Stimulated activated CD8-positive, alpha-beta memory T cell treated with anti-CD3 and anti-CD28 coated beads, Interleukin-15, amount 100 ng/mL, for 24 hours (primary cell): ENCODE measurements at places on chromosomes 1 and 21.

- no peak for DNase-seq
Measured at GRCh38 chr1:222047366-222047765, 305.5 kb upstream of the DUSP10 start.

- DNase-seq = no peak
Measured at GRCh38 chr1:178953538-178954324, 72.0 kb upstream of the FAM20B start.

GRCh38 chr1:51567653-51568052, 48.6 kb upstream of the EPS15 start:
- no peak for DNase-seq

DNA sequence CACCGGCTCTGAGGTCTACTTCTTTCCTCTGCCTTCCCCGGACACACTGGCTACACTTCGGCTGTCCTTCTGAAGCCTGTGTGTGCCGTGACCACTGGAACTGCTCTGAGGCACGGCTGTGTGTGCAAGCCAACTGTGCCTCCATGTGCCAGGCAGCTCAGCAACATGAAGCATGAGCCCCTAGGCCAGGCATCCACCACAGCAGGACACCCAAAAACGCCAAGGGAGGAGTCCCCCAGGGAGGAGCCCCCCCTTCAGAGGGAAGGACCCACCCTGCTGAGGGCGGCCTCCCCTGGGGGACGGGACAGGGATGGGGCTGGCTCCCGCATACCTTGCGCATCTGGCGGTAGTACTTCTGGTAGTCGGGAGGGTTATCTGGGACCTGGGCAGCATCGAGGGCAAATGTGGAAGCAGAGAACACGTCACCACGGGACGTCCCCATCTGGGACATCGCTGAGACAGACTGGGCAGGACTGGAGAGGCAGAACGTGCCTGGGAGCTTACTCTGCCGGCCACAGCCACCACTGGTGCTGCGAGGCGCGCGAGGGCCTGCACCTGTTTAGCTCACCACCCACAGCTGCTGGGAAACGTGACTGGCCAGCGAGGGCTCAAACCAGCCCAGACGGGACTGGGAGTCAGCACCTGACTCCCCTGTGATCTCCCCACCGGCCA, 20.5 kb downstream of the LSS start:
- no peak for DNase-seq

DNA sequence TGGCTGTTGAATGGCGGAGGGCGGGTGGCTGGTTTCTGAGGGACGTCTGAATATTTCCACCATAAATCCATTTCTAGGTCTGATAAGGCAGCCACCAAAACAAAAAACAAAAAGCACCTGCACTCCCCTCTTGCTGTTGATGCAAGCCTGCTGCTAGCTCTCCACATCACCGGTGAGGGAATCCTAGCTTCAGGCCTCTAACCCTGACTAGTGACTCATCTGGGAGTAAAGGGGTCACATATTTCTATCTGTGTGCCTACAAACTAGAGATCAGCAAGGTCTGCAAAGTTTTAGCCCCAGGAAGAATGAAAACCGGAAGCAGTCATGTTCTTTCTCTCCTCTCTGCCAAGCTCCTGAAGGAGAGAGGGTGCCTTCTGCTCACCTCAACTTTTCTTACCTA, 10.3 kb upstream of the ERMAP start:
- no peak for DNase-seq

DNA sequence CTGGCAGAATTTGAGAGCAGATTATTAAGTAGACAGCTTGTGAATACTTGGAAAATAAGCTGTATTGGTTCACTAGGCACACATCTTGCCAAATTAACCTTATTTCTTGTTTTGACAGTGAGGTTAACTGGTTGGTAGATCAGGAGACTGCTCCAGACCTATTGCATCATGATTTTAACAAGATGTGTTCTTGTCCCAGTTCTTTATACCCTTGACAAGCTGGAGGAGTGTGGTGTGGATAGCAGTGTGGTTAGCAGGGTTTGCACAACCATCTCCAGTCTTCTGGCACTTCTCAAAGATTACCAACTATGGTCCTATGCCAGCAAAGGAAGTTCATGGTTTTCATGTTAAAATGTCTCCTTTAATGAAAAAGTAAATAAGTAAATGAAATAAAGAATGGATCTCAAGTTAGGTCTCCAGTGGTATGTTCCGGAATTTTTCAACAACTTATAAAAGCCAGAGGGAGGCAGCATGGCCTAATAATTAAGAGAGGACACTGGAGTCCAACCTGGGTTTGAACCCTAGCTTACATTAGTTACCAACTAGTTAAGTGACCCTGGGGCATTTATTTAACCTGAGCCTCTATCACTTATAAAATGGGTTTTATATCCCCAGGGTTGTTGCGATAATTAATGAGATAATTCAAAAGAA, 34.1 kb downstream of the DDX20 start:
- no peak for DNase-seq

DNA sequence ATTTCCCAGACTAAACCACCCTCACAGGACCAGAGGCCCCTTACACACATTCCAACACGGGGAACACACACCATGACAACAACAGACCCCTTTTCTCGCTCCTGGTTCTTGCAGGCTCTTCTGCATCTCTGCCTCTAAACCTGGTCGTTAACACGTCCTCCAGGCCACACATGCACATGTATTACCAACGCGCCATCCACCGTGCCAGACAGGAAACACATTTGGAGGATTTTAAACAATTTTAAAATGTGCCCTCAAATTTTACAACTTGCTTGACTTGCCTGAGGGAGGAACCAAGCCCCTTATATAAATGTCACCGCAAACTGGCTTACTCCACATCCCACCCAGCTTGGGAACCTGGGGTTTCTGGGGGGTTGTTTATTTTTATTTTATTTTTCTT, 16.9 kb upstream of the EFNA1 start:
- DNase-seq = no peak

DNA sequence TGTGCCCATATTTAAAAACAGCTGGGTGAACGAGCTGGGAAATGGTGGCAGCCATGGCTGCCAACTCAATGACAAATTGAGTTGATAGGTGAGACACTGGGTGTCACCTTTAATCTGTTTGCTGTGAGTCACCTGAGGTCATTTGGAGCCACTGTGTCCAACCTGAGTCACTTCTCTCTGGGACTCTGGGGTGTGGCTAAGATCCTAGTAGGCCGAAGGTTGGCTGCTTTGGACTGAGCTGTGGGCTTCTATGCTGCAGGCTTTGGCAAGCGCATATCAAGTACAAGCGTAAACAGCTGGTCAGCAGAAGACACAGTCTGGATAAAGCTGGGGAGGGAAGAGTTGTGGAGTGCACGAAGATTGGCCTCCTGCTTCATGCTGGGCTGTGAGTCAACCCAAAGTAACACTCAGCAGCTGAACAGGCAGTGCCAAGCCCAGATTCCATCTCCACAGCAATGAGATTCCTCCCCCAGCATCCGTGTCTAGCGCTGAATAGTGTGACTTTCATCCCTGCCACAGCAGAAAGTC, 24.0 kb downstream of the TEX35 start:
- no peak for DNase-seq

DNA sequence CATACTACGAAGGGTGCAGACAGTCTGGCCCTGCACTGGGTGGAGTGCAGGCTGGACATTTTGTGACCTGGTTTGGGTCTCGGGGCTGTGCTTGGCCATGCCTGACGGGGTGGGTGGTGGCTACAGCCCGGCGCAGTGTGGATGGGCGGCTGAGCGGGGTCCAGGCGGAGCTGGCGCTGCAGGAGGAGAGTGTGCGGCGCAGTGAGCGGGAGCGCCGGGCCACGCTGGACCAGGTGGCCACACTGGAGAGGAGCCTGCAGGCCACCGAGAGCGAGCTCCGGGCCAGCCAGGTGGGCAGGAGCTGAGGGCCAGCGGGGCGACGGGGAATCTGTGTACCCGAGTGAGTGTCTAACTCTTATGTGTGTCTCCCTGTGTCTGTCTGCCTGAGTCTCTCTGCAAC, 14.1 kb downstream of the MFAP2 start:
- DNase-seq = no peak

- no peak for DNase-seq
Measured at GRCh38 chr1:162025541-162025940, 1.9 kb upstream of the OLFML2B start.

GRCh38 chr1:222940095-222940494, 125.3 kb downstream of the DISP1 start:
- no peak for DNase-seq

GRCh38 chr21:23384679-23385078, 2222.6 kb downstream of the MRPL39 start:
- no peak for DNase-seq

- no peak for DNase-seq
Measured at GRCh38 chr1:99229122-99229521, 35.2 kb upstream of the PLPPR4 start.

GRCh38 chr1:62426237-62426636, 10.6 kb upstream of the USP1 start:
- DNase-seq = no peak

DNA sequence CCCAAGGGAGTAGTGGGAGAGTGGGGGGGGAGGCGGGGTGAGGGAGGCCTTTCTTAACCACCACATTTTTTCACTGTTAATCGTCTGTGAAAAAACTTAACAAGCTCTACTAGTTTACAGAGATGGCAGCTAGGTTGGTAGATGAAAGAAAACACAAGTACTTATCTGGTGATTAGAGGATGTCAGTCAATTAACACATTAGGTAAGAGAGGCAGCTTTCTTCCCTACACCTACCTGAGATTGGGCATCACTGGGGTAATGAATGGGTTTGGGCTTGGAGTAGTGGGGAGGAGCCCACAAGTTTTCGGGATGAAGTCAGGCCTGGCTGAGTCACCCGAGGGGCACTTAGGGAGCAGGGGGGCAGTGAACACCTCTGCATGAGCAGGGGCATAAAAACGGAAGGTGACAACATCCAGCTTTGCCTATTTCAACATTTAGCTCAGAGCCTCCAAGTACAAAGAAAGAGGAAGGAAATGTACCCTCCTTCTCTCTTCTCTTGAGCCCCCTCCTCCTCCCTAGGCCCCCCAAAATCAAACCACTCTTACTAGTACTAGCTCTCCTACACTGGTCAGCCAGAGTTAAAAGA, 2.5 kb downstream of the LBR start:
- DNase-seq = no peak

DNA sequence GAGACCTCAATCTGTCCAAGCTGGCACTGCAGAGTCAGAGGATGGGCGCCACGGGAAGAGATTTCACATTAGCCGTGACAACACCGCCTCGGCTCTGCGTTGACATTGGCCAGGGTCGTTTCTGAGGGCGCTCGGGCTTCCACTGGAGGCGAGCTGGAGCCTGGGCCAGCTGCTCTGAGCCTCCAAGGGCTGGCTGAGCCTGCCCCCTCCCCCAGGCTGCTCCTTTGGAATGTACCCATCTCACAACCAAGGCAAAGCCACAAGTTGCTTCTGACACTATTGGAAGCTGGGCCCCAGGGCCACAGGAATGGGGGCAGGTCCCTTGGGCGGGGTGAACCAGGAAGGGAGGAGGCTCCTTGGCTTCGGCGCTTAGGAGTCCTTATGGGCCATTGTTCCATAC, 12.7 kb downstream of the GPR3 start:
- DNase-seq = no peak

GRCh38 chr1:211356723-211357407, 30.2 kb downstream of the TRAF5 start:
- no peak for DNase-seq

DNA sequence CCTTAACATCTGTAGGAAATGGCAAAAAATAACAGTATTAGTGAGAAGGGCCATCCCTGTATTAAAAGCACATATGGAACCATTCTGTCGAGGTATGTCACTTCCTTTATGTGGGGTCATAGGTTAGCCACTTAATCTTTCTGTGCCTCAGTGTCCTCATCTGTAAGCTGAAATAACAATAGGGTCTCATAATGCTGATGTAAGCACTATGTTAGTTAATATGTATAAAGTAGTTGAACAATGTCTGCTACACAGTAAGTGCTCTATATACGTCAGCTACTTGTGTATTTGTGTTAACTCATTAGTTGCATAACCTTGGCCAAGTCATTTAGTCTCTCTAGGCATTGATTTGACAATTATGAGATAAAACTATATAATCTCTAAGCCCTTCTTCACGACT, 11.8 kb downstream of the PLPPR5 start:
- DNase-seq = no peak

- DNase-seq = no peak
Measured at GRCh38 chr21:33698087-33698860, 56.0 kb downstream of the ITSN1 start.

GRCh38 chr1:164576291-164577271, 17.6 kb downstream of the PBX1 start:
- no peak for DNase-seq
